ENCODE measurements at places on chromosomes 6 and 20.

- DNase-seq = peak; percentile 2
Observed at GRCh38 chr6:215335-216034, 76.8 kb upstream of the DUSP22 start.

DNA sequence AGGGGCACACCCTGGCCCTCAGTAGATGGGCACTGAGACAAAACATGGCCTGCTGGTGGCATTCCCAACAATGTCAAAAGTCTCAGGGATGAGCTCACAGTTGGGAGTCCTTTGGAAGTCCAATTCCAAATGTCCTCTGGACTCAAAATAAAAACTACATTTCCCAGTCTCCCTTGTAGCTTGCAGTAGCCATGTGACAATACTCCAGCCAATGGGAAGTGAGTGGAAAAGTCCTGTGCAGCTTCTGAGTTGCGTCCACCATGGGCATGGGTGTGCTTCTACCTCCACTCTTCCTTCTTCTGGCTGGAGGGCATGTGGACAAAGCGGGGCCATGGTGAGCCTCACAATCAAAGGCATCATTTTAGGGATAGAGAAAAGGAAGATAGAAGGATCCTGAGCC lies 5.8 kb upstream of the ADAM33 start:
- peak; percentile 79 for DNase-seq

GRCh38 chr6:31042806-31043205 lies 32.5 kb downstream of the MUC22 start:
- peak; percentile 60 for DNase-seq

DNA sequence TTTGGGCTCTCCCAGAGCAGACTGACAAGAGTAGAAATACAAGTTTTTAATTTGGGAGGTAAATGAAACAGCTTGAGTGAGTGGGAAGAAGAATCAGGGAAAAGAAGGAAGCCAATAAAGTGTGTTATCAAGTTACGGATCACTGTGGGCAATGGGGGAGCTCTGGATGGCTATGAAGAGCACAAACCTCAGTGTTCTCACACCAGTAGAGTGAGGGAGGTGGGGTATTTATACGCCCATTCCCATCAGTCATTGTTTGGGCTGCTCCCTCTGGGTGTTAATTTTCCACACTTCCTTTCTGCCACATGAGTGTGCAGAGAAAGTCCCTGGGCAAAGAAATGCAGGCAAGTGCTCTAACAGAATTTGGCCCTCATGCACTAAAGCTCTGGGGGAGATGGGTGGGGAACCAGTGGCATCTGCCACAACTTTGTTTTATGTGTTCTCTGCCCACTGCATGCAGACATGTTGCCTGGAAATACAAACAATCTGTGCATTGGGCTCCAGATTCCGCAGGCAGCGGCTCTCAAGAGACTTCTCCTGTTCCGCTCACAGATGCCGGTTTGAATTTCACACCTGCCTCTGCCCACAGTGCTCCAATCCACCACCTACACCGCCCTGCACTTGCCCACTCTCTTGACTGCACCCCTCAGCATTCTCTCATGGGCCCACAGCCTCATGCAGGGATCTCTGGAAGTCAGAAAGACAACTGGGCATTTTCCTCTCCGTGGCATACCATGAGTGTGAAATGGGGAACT lies 211.1 kb upstream of the RNF24 start:
- no peak for DNase-seq

- DNase-seq = no peak
Observed at GRCh38 chr20:16555754-16556153, 17.5 kb downstream of the KIF16B start.

DNA sequence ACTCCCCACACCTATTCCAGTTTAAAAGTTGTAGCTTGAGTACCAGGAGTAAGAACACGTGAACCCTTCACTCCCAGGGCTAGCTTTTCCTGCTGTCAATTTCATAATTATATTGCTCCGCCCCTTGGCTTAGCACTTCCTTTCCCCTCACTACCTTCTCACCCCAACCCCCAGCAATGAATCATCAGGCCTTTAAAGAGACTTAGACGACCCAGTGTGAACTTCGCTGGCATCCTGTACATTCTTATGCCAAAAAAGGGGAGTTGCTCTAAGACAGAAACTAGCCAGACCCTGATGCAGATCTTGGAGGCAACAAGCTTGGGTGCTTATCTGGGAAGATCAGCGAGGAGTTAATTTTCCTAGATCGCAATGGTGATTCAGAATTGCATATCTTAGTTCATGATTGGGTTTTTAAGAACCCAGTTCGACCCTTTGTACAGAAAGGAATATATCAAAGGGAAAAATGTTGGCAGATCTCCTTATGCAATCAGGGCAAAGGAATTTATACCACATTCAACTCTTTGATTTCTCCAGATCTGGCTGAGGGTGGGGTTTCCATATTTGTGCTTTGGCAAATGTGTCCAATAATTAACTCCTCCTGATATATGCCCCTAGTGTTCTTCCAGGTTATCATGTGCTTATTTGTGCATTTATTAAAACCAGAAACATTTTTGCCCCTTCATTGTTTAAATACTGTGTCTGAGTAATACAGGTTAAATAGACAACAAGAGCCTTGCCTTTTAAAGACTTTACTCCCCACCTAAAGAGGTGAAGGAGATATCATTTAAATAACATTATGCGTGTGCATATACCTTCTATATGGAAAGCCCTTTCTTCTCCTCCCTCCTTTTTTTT lies 8.1 kb upstream of the ATXN1 start:
- peak; percentile 91 for DNase-seq

DNA sequence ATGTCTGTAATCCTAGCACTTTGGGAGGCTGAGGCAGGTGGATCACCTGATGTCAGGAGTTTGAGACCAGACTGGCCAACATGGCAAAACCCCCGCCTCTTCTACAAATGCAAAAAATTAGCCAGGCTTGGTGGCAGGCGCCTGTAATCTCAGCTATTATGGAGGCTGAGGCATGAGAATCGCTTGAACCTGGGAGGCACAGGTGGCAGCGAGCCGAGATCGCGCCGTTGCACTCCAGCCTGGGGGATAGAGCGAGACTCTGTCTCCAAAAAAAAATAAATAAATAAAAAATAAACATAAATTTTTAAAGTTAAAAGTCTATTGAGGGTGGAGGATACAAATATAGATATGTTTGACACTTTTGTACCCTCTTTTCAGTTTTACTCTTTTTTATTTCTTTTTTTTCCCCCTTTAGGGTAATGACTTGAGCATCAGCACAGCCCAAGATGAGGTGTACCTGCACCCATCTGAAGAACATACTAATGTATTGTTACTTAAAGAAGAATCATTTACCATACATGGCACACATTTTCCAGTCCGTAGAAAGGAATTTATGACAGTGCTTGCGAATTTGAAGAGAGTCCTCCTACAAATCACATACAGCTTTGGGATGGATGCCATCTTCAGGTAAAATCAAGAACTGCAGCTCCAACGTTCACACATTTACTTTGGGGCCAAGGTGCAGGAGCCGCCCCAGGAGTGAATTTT lies 368.9 kb downstream of the LAMA2 start:
- peak; percentile 77 for DNase-seq

DNA sequence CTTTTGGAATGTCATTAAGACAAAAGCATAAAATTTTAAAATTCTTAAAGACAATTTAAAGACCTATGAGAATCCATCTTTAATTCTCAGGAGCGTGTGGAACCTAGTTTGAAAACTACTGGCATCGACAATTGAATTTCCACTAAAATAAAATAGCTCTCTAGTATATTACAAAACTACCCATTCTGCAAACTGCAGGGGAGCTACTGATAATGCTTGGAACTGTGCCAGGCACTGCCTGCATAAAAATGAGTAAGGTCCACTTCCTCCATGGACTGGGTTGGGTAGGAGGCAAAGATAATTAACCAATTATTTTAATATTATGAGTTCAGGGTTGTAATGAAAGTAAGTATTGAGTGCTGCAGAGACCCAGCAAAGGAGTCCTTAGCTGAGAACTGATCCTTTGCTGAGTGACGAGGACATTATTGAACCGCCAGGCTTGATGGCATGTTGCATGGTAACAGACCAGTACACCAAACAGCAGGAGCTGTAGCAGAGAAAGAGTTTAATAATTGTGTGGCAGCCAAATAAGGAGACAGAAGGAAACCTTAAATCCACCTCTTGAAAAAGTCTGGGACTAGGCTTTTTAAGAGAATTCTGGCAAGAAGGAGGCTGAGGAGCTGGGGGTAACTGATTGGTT lies 261.3 kb downstream of the ESR1 start:
- DNase-seq = no peak

DNA sequence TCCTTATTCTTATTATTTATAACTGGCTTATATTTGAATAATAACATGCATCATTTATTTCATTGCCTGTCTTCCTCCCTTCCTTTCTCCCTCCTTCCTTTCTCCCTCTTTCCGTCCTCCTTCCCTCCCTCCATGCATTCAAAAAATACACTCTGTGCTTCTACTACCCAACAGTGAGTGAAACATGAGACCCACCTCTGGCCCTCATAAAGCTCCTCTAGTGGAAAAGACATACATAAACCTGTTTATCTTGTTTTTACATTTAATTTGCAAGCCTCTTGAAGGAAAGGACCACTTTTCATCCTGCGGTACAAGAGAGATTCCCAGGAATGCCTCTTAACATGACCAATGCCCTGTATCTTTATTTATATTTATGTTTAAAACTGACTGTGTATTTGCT lies 21.8 kb upstream of the ISM1 start:
- no peak for DNase-seq

- DNase-seq = no peak
Observed at GRCh38 chr6:145262771-145263170, 472.5 kb downstream of the EPM2A start.

- DNase-seq = no peak
Observed at GRCh38 chr6:145587334-145587733, 148.0 kb downstream of the EPM2A start.

DNA sequence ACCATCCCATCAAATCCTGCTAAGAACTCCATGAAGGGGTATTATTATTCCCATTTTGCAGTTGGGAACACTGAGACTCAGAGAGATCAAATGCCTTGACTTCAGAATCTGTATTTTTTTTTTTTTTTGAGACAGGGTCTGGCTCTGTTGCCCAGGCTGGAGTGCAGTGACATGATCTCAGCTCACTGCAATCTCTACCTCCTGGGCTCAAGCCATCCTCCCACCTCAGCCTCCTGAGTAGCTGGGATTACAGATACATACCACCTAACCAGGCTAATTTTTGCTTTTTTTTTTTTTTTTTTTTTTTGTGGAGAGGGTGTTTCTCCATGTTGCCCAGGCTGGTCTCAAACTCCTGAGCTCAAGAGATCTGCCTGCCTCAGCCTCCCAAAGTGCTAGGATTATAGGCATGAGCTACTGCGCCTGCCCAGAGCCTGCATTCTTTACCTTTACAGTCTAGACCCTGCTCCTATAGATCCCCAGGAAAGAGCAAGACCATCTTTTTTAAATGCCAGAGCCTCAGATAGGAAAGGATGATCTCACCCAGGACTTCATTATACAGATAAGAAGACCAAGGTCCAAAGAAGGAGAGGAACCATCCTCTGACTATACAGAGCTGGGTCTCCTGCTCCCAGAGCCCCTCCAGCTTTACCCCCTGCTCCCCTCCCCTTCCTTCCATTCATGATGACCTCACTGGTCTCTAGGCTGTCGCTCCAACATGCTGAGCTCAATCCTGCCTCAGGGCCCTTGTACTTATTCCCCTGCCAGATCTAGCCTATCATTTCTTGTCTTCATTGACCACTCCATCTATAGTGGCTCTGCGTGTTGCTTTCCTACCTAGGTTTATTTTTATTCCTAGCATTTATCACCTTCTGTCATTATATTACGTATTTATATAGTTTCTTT lies 138.6 kb downstream of the CEBPB start:
- DNase-seq = no peak

- DNase-seq = peak; percentile 34
Observed at GRCh38 chr6:72084992-72085569, 198.7 kb downstream of the RIMS1 start.

- peak; percentile 61 for DNase-seq
Observed at GRCh38 chr6:71238351-71238750, 50.3 kb upstream of the OGFRL1 start.

DNA sequence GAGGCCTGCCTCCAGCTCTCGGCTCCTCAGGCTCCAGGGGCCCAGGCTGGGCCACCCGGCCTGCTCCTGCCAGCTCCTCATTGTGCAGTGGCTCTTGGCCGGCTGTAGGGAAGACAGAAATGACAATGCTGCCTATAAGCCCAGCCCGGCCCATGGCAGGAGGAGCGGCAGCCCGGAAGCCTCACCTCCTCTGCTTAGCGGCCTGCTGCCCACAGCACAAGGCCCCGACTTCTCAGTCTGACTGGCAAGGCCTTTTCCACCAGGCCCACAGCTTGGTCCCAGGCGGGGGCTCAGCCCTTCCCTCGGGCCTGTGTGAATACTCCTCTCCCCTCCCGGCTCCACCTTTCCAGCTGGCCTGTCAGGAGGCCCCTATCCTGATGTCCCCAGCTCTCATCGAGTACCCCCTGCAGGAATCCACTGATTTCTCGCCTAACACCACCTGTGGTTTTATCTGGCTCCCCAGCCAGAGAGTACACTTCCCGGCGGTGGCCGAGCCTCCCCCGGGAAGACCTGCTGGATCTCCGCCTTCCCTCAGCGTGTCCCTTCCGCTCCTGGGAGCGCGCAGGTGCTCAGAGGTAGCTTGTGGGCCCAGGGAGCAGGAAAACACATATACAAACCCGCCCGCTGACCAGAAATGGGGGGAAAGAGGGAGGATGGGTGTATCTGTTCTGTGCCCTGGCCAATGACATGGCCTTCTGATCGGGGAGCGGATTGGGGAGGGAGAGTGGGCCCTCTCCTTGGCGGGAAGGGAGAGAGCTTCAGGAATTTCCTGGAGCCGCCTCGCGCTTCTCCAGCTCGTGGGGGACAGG lies 963 bp downstream of the DDRGK1 start:
- peak; percentile 51 for DNase-seq

DNA sequence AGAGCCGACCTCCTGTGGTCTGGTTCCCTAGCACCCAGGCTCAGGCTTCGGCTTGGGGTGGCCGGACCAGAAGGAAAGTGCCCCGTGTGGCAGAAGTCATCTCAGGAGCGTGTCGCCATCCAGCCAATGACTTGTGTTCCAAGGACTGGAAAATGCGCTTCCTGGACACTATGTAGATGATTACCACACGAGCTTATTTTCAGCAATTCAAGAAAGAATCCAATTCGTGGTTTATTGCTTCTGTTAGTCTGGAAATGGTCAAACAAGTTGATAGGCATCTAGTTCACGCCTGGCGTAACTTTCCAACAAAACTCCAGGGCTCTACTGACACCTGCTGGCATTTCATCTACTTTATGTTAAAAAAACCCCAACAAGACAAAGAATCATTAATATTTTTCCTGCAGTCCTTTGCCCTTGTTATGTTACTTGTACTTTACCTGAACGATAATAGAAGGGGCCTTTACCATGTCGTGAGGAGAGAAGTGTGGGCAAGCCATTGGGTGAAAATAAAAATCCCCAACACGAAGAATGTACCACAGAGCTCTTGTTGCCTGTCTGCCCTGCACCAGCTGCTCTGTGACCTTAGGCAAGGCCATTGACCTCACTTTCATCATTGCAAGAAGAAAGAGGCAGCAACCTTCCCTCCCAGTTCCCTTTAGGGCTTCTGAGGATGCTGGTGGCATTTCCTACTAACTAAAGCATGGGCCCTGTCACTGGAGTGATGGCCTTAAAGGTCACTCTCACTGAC lies 154.7 kb upstream of the LAMP5 start:
- DNase-seq = peak; percentile 88

DNA sequence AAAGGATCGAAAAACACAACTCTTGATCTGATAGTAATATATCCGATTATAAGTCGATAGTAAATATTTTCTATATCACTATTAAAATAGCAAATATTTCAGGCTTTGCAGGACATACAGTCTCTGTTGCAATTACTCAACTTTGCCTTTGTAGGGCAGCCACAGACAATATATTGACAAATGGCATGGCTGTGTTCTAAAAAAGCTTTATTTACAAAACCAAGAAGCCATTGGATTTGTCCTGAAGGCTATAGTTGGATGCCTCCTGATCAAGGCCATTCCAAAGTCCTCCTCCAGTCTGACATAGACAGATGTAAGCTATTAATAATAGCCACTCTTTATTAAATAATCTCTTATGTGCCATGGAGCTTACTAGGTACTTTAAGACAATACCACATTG lies 5.9 kb downstream of the OCSTAMP start:
- no peak for DNase-seq
